ENCODE measurements at places on chromosomes 2 and 18. TPM values are rescaled to one million over a fixed set of nuclear protein-coding genes. Genes with fewer than 3 reads are reported as not detected.

DNA sequence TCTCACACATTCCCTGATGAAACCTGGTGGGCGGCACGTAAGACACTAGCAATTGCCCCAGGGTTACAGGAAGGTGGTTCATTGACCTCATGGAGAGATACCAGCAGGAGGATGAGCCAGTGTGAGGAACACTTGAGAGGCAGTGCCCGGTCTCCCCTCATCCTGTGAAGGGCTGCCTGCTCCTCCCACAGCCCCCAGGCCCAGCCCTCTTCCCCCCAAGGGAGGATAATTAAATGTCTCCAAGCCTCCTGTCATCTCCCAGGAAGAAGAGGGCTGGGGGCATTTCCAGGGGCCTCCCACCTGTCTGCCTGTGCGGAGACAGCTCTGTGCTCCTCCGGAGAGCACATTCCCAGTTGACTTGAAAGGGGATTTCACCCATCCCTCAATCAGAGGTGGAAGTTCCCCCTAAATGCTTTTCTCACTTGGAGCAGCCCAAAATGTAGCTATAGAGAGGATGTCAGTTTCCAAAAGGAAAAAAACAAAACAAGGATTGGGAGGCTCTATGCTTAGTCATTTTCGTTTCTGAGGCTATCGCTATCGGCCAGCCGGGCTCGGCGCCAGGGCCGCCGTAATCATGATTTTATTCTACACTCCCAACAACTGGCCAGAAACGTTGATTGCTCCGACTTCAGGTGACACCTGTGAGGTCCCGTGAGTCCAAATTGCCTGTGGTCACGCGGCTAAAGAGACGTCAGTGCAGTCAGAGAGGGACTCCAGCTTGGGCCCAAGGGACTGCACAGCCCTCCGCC lies 7.1 kb downstream of the KCNF1 start:
- no peak for DNase-seq

GRCh38 chr2:238098901-238099713 lies 1.0 kb upstream of the ESPNL start:
- DNase-seq = peak; percentile 31

GRCh38 chr2:149657401-149658040 lies 69.9 kb upstream of the MMADHC start:
- DNase-seq = no peak

- no peak for DNase-seq
Observed at GRCh38 chr18:13026583-13027270, 35.6 kb downstream of the CEP192 start.

DNA sequence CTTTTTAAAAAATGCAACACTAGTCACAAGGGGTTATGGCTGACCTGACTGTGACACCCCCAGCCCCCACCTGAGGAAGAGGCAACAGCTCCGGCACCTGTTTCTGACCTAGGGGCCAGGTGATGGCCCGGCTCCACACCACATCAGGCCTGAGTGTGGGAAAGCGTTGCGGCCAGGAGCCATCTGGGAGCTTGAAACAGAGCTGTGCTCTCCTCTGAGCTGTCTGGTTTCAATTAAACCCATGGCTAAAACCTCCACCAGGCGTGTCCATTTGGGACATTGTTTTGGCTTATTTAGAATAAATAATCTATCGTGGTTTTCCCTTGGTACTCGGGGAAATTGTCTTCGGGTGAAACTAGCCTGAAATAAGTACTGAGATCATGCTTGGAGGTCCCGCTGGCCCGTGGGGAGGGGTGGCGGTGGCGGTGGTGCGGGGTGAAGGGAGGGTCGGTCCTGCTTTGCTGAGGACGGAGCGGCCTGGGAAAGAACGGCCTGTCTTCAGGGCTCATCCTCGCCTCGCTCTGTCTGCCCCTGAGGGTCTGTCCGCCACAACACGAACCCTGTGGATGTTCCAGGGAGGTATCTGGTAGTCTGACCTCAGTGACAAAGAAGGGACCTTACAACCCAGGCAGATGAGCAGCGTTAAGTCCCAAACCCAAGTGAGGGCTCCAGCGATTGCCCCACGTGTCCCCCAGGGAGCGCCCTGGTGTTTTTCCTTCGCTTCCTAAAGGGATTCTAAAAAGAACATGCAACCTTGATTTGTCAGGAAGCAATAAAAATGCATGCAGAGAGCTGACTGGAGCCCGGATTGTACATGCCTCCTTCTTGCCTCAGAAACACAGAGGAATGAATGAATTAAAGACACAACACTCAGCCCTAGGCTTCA lies 58.7 kb downstream of the IL1RL2 start:
- DNase-seq = no peak

GRCh38 chr18:62505669-62506494 lies 16.9 kb upstream of the ZCCHC2 start:
- DNase-seq = no peak

- DNase-seq = no peak
Observed at GRCh38 chr2:218857371-218858137, 2.1 kb upstream of the WNT6 start.

GRCh38 chr2:19973466-19973865 lies 16.4 kb downstream of the WDR35 start:
- no peak for DNase-seq

AQP12B gene
- 2.5 TPM for total RNA-seq

UGT1A8 gene
- total RNA-seq = 9.0 TPM

SCG2 gene
- 5.1 TPM for total RNA-seq

DNAH7 gene
- total RNA-seq = 11.9 TPM

GRCh38 chr2:37631292-37631691 lies 40.1 kb downstream of the CDC42EP3 start:
- DNase-seq = no peak
